ENCODE measurements at places on chromosomes 5 and 9.

GRCh38 chr5:133944263-133945185 lies 23.9 kb downstream of the C5orf15 start:
- DNase-seq = no peak

DNA sequence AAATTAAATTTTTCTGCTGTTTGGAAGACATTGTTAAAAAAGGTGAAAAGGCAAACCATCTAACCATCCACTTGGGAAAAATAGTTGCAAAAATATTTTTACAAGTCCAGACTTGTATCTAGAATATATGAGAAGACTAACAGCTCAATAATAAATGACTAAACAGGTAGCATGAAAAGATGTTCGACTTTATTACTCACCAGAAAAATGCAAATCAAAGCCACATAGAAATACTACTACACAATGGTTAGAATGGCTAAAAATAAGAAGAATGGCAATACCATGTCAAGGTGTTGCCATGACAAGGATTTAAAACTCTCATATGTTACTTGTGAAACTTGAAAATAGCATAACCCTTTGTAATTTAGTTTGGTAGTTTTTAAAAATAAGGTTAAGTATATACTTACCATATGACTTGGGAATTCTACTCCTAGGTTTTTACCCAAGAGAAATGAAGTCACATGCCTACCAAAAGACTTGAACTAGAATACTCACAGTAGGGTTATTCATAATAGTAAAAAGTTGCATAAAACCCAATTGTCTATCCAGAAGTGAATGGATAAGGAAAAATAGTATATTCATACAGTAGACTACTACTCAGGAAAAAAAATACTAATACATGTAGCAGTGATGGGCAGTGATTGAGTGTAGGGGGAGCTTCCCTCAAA lies 93.8 kb downstream of the VPS13A start:
- no peak for DNase-seq

GRCh38 chr9:16347886-16348285 lies 522.6 kb downstream of the BNC2 start:
- DNase-seq = no peak

- no peak for DNase-seq
These were observed 5.1 kb downstream of the MRPS2 start for GRCh38 chr9:135505406-135506187.

GRCh38 chr5:125376059-125376641 lies 629.7 kb upstream of the ZNF608 start:
- no peak for DNase-seq

- DNase-seq = no peak
These were observed 5.9 kb upstream of the ACO1 start for GRCh38 chr9:32378496-32378895.

- DNase-seq = no peak
These were observed 48.7 kb upstream of the HK3 start for GRCh38 chr5:176947847-176948246.

DNA sequence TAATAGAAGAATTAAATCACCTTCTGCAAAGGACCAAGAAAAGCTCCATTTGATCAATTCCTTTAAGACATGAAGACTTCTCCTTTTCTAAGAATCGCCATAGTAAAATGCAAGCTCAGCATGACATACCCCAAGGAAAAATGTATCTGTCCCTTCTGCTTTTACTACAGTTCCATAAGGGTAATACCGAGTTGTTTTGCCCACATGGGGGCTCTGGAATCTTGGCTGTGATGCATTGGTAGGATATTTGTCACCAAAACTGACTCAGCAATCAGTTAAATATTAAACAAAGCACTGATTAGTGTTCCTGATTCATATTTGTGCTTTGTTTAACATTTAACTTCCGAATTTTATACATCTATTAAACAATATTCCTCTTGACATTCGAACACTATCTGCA lies 24.3 kb upstream of the KCNIP1 start:
- no peak for DNase-seq

GRCh38 chr9:85212887-85213286 lies 528.9 kb downstream of the AGTPBP1 start:
- no peak for DNase-seq

DNA sequence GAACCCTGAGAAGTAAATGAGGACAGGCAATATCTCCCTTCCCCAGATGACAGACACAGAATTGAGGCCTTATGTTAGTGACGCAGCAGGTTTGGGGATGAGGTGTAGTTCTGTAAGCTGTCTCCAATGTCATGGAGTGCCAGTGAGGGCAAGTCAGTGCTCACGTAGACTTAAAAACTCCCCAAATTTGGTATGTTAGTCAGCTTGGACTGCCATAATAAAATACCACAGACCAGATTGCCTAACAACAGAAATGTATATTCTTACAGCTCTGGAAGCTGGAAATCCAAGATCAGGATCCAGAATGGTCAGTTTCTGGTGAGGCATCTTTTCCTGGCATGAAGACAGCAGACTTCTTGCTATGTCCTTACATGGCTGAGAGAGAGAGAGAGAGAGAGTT lies 14.9 kb downstream of the FOXI1 start:
- DNase-seq = no peak

GRCh38 chr9:35522700-35523099 lies 32.8 kb downstream of the RUSC2 start:
- no peak for DNase-seq

DNA sequence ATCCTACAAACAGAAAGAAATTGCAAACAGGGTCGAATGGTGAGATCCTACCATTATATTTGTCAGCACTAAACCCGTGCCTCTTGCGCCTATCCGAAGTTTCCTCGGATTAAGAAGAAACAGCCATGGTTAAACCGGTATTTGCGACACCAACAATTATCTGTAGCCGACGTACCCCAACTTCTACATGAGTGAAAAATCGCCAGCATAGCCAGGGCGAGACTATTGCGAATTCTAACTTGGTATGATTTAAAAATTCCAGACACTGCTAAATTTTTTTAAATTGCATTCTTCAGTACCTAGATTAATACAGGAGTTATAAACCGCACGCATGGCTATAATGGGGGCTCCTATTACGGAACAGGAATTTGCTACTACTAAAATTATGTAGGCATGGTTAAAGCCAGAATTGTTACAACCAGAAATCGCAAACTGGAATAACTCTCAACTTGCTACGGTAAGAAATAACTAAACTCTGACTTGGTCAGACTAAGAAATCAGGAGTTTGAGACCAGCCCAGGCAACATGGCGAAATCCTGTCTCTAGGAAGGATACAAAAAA lies 25.3 kb upstream of the ANXA2R start:
- no peak for DNase-seq

DNA sequence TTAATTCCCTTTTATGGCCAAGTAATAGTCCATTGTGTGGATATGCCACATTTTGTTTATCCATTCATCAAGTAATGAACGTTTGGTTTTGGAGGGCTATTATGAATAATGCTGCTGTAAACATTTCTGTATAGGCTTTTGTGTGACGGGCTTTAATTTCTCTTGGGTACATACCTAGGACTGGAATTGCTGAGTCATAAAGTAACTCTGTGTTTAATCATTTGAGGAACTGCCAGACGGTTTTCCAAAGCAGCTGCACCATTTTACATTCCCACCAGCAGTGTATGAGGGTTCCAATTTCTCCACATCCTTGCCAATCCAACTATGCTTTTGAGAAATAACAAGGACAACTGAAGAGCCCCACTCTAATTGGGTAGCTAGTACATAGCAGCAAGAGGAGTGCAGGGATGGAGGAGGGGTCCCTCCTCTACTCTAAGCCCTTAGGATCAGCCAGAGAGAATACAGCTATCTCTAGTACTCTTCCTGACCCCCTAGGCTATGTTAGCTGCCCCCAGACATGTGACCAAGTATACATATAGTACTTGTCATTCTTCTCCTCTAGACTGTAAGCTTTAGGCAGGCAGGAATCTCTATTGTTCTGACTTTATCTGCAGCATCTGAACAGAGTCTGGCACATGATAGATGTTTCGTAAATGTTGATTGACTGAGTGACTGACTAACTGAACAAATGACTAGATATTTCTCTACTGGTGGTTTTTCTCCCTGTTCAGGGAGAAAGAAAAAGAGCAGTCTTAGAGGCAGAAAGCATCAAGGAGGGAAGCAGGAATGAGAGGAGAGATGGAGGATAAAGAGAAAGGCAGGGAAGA lies 22.1 kb upstream of the MATR3 start:
- no peak for DNase-seq

DNA sequence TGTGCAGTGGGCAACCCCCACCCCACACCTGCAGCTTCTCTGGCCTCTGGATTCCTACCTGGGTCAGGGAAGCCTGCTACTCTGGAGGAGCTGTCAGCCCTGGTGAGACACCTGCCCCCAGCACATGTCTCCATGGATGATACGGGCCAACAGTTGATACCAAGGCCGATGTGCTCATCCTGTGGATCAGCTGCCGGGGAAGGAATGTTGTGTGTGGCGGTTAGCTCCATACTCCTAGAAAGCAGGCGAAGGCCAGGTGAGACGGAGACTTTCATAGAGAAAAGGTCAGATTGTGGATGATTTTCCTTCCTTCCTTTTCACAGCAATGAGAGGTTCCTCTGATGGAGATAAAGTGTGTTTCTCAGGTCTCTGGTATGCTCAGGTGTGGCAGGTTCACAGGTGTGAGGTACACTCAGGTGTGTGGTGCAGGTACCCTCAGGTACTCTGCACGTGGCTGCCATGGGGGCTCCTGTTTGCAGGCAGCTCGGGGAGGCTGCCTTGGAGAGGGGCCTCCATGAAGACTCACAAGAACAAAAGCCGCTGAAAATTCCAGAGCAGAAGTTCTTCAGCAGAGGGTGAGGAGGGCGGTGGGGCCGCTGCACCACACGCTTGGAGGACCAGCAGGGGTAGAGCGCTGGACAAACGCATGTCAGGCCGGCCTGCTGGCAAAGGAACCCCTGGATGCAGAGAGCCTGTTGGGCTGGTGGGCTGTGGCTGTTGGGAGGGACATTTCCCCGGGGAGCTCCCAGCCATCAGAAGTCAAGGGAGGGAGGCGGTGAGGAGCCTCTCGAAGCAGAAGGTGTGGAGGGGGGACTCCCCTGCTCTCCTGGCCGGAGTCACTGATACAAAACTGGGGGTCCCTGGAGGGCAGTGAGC lies 5.1 kb upstream of the AHRR start:
- DNase-seq = no peak

GRCh38 chr5:9495121-9495520 lies 50.8 kb downstream of the SEMA5A start:
- DNase-seq = no peak

Measured in cortex of kidney (tissue), 1 donor.